NCI-H69 (cell line): ENCODE measurements at places on chromosomes 4 and X.

GRCh38 chr4:69470561-69470960, 25.1 kb downstream of the UGT2B4 start:
- no peak for DNase-seq

GRCh38 chrX:97211070-97211469, 327.4 kb downstream of the RPA4 start:
- no peak for DNase-seq

GRCh38 chr4:121877041-121877773, 6.9 kb upstream of the BBS7 start:
- DNase-seq = no peak

DNA sequence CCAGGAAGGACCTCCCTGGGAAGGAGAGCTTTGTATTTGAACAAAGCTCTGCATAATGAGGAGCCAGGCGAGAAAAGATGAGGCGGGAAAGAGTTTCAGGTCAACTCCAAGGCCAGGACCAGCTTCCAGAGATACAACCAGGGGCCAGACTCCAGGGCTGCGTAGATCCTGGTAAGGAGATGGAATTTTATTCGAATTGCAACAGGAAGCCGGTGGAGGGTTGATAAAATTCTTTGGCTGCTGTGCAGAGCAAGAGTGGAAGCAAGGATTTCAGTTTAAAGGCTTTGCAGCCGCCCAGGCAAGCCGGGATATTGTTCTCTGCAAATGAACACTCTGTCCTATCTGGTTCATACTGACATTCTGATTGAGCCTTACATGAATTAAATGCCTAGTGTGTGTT, 40.2 kb upstream of the CBR4 start:
- DNase-seq = no peak

- DNase-seq = peak; percentile 44
Observed at GRCh38 chr4:81146466-81146865, 68.6 kb downstream of the PRKG2 start.

- no peak for DNase-seq
Observed at GRCh38 chr4:8705161-8706145, 112.9 kb downstream of the CPZ start.

- no peak for DNase-seq
Observed at GRCh38 chr4:26993539-26993938, 132.9 kb downstream of the STIM2 start.

GRCh38 chrX:122703762-122704161, 480.3 kb upstream of the GRIA3 start:
- no peak for DNase-seq

DNA sequence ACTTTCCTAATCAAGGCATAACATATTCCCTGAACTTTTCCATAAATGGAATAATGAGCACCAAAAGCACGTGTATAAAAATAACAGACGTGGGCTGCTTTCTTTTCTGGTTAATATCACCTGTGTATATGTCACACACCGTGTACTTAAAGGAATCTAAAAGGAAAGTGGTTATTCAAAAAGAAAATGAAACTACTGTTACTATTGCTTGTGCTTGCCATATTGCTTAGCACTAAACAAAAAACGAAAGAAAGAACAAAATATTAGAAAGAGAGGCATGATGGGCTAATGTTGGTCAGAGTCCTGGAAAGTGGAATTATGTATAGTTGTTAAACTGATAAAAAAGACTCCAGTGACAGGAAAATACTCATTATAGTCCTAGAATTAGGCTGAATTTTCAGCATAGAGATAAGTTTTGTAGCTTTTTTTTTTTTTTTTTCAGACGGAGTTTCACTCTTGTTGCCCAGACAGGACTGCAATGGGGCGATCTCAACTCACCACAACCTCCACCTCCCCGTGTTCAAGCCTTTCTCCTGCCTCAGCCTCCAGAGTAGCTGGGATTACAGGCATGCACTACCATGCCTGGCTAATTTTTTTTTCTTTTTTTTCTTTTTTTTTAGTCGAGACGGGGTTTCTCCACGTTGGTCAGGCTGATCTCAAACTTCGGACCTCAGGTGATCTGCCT, 123.2 kb downstream of the PABPC4L start:
- no peak for DNase-seq

- no peak for DNase-seq
Observed at GRCh38 chrX:150199181-150199580, 163.9 kb upstream of the MAMLD1 start.
